Progenitor cell of endocrine pancreas (in vitro differentiated cells): ENCODE measurements at places on chromosomes 2 and 18. TPM values are rescaled to one million over a fixed set of nuclear protein-coding genes. Genes with fewer than 3 reads are reported as not detected.

GRCh38 chr2:24932715-24933114 lies 12.7 kb upstream of the ADCY3 start:
- no peaks in the 10 kb centered on the region for H3K36me3 ChIP-seq
- H3K27ac ChIP-seq = no peak overlapping the region
- H3K4me3 ChIP-seq = no peak overlapping the region
- H3K4me1 ChIP-seq = no peaks in the 10 kb centered on the region

- no peak overlapping the region for H3K4me3 ChIP-seq
- DNase-seq = no peak
- peaks cover 19% of the 10 kb centered on the region for H3K4me1 ChIP-seq
- H3K36me3 ChIP-seq = no peaks in the 10 kb centered on the region
Observed at GRCh38 chr2:122009561-122009960, 254.1 kb downstream of the TSN start.

GRCh38 chr2:58466804-58467203 lies 225.7 kb upstream of the FANCL start:
- no peaks in the 10 kb centered on the region for H3K36me3 ChIP-seq
- no peaks in the 10 kb centered on the region for H3K27me3 ChIP-seq
- H3K27ac ChIP-seq = no peak overlapping the region

DNA sequence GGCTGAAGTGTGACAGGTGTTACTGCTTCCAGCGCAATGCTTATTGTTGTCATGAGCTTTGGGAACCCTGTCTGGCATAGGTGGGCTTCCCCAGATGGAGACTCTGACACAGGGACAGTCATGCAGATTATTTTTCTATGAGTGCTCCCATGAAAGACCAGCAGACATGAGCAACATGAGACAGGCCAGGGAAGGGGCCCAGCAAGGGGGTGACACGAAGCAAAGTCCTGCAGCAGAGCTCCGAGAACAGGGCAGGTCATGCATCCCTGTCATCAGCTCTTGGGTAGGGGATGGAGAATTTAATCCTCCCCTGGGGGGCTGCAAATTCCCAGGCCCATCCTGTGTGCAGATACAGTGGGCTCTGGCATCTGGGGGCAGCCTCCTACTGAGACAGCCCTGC lies 77.4 kb downstream of the CTAGE1 start:
- no peaks in the 10 kb centered on the region for H3K36me3 ChIP-seq
- H3K4me3 ChIP-seq = no peak overlapping the region
- H3K27me3 ChIP-seq = peaks cover 25% of the 10 kb centered on the region

DNA sequence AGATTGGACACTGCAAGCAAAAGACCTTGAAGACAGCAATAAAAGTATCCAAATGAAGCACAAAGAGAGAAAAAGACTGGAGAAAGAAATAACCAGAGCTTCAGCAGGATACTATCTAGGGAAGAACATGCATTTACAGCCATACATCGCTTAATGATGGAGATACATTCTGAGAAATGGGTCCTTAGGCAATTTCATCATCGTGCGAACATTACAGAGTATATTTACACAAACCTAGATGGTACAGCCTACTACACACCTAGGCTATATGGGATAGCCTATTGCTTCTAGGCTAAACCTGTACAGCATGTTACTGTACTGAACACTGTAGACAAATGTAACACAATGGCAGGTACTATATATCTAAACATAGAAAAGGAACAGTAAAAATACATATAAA lies 11.9 kb downstream of the OLA1 start:
- no peak overlapping the region for H3K4me3 ChIP-seq
- peaks cover 1% of the 10 kb centered on the region for H3K4me1 ChIP-seq
- no peak for DNase-seq
- H3K27ac ChIP-seq = no peak overlapping the region
- peaks cover 3% of the 10 kb centered on the region for H3K36me3 ChIP-seq
- H3K27me3 ChIP-seq = no peaks in the 10 kb centered on the region

DNA sequence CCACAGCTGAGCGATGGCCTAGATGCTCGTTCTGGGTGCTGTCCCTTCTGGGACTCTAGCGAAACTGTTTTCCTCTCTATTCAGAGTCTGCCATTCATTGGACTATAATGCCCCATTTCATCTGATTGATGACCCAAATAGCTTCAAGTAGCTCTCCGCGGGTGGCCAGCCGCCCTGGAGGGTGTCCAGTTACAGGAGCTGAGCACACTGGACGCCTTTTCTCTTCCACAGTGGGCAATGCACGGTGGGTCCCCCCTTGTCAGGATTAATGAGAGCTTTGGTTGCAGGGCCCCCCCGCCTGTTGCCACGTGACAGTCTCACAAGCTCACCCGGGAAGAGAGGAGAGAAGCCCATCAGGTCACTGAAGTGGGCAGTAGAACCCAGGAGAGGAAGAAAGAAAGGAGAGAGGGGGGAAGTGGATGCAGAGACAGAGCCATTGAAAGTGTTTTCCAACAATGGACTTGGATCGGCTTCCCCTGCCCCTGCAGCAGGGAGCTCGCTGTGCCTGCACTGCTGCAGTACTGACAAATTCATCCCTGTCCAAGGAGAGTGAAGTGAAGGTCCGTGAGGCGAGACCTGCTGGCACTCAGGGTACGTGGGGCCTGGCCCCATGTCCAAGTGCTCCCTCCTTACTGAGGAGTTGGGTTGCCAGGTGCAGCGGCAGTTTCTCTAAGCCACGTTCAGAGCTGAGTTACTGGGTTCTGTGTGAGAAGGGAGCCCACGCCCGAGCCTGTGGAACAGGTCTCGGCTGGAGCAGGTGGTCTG lies 44.8 kb downstream of the DIPK1C start:
- no peak overlapping the region for H3K4me3 ChIP-seq
- no peak for DNase-seq
- peaks cover 12% of the 10 kb centered on the region for H3K27me3 ChIP-seq
- H3K4me1 ChIP-seq = peaks cover 15% of the 10 kb centered on the region

UGT1A8 gene
- not detected in 2 replicates for total RNA-seq

NT5DC4 gene
- total RNA-seq = not detected in 2 replicates

CLEC4F gene
- not detected in 2 replicates for total RNA-seq

MBD1 gene
- total RNA-seq = 89.6 and 96.0 TPM in 2 replicates
